ENCODE measurements at places on chromosomes 16 and 17.

- DNase-seq = no peak
Observed at GRCh38 chr16:17244872-17245551, 225.7 kb downstream of the XYLT1 start.

DNA sequence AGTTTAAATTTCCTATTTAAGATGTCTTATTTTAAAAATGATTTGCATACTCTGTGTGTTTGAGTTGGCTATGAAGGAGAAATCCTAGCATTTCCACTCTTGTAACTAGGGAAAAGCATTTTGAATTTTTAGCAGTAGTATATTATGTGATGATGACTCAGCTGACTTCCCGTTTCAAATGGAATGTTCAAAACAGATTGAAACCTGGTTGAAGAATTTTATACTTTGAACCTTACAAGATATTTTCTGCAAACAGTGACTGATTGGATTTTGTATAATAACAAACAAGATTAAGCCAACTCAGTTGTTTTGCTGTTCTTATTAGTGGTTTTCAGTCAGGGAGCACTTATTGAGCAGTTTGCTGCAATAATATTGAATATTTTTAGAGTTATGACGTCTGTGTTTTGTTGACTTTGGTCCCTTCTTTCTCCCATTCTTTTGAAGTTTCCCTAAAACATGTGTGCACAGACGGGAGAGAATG, 8.0 kb downstream of the TNRC6A start:
- peak; percentile 51 for DNase-seq

GRCh38 chr17:6374271-6374691, 60.6 kb downstream of the AIPL1 start:
- DNase-seq = no peak

GRCh38 chr17:4715063-4715744, 4.8 kb downstream of the ARRB2 start:
- no peak for DNase-seq

- DNase-seq = no peak
Observed at GRCh38 chr16:79077346-79077745, 523.2 kb downstream of the MAF start.

DNA sequence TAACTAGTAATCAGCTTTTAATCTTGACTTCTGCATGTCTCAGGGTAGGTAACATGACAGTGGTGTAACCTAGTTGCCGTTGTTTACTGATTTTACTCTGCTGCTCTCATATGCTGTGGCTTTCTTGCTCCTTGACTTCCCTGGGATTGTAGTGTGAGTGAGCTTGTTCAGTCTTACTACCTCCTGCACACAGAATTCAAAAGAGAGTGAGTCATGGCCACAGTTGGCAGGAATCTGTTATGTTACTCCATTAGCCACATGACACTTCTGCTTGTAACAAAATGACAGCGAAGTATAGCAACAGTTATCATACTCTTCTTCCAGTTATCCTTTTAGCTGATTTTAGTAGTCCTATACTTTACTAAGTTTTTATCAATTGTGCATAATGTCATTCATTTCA, 18.8 kb downstream of the TNRC6A start:
- peak; percentile 94 for DNase-seq

DNA sequence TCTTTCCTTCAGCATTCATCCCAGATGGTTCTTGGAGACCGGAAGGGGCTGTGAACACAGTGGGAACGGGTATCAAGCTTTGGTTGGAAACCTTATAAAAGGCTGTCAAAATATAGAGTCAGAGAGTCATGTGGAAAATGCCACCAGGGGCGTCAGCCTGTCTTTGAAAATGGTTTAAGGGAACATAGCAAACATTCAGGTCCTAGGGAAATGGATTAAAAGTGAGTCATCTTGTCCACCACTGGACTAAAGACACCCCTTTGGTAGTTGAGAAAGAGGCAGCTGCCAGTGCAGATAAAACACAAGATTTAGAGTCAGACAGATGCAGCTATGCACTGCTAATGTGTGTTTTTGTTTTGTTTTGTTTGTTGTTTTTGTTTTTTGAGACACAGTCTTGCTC, 47.8 kb upstream of the BCO1 start:
- peak; percentile 74 for DNase-seq

DNA sequence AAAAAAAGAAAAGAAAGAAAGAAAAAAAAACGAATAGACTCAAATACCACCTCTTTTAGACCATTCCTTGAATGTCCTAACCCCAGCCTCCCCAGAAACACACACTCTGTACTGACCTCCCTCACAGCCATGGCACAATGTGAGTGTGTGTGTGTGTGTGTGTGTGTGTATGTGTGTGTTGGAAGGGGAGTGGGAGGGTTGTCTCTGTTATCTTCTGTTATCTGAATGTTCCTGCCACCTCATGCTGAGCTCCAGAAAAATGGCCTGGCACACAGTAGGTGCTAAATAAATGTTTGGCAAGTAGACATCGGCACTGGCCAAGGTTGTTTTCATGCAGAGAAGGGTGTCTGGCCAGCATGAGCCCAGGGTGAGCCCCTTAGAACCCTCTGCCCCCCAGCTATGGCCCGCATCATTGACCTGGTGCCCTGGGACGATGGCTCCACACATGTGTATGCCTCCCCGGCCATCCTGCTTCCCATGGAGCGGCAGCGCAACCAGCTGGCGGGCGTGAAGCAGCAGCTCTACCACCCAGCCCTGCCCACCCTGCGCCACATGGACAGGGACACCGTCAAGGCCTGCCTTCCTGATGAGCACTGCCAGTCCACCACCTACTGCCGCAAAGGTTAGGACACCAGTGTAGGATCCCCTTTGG, 6.6 kb upstream of the CNGB1 start:
- DNase-seq = peak; percentile 9

GRCh38 chr16:88558457-88559442, 11.5 kb upstream of the ZC3H18 start:
- DNase-seq = peak; percentile 50

GRCh38 chr16:67676516-67676915, 9.9 kb downstream of the C16orf86 start:
- no peak for DNase-seq

DNA sequence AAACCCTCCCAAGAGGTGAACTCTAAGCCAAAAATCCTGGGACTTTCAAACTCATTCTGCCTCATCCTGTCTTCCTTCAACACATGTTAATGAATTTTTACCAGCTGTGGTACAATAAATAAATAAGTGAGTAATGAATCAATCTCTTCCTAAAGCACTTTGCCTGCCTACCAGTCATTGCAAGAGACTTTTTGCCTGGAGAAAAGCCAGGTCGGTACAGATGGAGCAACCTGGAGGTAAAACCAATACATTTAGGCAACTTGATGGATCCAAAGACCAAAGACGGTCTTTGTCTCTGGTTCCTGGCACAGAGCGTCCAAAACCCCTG, 324.2 kb downstream of the PMP22 start:
- DNase-seq = no peak

DNA sequence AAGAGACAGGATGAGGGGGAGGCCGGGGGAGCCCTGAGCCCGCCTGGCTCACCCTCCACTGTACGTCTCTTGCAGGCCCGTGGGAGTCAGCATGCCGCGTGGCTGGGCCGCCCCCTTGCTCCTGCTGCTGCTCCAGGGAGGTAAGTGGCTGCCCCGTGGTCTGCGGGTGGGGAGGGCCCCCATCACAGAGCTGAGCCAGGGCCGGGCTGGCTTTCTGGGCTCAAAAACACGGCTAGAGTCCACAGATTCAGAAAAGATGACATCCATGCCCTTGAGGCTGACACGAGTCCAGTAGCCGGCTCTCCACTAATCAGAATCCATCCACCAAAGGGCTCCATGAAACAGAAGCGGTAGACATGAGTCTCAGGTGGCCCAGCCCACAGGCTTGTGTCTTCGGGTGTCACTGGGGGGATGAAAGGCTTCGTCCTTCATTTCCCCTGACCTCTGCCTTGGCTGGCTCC, 28.0 kb downstream of the IL21R start:
- peak; percentile 16 for DNase-seq

- peak; percentile 62 for DNase-seq
Observed at GRCh38 chr16:68704232-68704867, 32.7 kb upstream of the CDH1 start.

GRCh38 chr16:49018259-49018931, 263.2 kb downstream of the CBLN1 start:
- DNase-seq = no peak

- DNase-seq = no peak
Observed at GRCh38 chr16:87794485-87795078, 28.8 kb upstream of the KLHDC4 start.

DNA sequence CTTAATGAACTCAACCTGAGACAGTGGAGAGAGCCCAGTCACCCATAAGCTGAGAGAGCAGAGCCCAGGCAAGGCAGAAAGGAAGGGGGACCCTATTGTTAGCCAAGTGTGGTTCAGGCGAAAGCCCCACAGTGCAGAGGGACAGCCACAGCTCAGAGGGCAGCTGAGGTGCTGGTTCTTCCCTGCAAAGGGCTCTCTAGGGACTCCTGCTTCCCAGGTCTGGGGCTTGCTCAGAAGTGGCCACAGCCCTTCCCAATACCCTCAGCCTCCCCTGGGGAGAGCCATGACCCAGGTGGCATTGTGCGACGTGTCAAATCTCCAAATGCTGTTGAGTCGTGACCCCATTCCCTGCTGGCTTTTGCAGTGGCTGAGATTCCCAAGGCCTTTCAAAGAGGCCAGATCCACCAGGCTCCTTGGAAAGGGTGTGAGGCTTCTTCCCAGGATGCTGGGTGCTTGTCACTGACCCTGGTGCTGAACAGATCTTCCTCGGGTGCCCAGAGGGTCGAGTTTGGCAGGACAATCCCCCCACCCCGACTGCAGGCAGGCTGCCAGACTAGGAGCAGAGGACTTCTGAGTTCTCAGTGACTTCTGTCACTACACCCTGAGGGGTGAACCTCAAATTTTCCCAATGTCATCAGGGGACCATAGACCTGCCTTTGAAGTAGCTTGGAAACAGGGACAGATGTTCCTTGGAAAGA, 2.5 kb upstream of the CCL17 start:
- no peak for DNase-seq

DNA sequence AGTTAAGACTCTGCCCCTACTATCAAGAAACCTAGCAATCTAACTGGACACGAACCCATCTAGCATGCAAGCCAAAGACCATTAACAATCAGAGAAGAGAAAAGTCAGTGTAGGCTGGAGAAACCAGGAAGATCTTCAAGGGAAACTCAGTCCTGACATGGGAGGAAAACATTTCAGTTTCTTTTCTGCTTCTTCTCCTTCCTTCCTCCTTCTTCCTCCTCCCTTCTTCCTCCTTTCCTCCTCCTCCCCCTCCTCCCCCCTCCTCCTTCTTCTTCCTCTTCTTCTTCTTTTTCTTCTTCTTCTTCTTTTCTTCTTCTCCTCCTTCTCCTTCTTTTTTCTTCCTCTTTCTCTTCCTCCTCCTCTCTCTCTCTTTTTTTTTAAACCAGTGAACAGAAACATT, 29.6 kb upstream of the SHISA9 start:
- no peak for DNase-seq

- peak; percentile 89 for DNase-seq
Observed at GRCh38 chr17:67994817-67995569, 1.3 kb downstream of the C17orf58 start.

- peak; percentile 61 for DNase-seq
Observed at GRCh38 chr16:51839727-51840462, 688.8 kb upstream of the SALL1 start.

GRCh38 chr16:78684030-78684611, 584.7 kb downstream of the WWOX start:
- DNase-seq = peak; percentile 95

DNA sequence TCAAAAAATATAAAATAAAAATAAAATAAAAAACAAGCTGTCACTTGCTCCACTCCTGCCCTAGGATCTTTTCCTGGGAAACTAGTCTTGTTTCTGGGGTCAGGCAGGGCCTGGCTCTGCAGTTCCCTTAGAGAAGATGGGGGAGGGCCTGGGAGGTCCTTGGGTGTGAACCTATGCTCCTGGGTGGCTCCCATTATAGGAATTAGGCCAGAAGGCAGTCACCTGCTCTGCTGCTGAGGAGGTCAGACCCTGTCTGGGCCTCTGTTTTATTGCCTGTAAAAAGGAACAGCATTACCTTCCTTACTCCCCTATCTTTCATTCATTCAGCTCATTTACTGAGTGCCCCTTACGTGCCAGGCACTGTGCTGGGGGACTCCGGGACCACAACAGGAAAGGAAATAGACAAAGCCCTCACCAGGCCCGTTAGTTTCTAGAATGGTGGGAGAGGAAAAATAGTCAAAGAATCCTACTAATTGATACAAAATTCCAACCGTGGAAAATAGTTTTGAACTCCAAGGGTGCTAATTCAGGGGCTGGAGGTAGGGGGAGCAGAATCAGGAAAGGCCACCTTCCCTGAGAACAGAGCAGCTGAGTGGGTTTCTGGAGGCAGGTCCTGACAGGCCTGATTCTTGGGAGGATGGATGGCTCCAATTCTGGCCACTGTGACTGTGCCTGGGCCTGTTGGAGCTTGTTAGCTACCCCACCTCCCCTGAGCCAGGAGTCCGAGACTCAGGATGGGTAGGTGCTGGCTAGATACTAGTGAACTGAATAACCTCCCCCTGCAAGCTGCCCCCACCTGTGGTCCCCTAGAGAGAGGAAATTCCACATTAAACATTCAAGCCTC, 1.3 kb upstream of the SLC46A1 start:
- no peak for DNase-seq

- no peak for DNase-seq
Observed at GRCh38 chr17:49269356-49269755, 38.8 kb upstream of the PHOSPHO1 start.

DNA sequence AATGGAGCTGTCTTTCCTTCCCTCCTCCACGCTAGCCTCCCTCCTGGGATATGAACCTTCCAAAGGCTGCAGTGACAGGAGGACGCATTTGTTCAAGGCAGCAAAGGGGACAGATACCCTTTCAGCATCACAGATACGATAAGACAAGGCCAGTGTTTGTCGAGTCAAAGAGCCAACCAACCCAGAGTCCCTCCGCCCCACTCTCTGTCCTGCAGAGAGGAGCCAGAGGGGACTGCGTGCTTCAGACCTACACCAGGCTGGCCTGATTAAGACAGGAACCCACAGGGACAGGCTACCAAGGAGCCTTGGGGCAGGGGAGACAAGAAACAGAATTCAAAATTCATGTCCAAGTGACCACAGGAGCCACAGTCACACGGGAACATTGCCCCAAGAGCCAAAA, 72.6 kb upstream of the CDH5 start:
- no peak for DNase-seq

DNA sequence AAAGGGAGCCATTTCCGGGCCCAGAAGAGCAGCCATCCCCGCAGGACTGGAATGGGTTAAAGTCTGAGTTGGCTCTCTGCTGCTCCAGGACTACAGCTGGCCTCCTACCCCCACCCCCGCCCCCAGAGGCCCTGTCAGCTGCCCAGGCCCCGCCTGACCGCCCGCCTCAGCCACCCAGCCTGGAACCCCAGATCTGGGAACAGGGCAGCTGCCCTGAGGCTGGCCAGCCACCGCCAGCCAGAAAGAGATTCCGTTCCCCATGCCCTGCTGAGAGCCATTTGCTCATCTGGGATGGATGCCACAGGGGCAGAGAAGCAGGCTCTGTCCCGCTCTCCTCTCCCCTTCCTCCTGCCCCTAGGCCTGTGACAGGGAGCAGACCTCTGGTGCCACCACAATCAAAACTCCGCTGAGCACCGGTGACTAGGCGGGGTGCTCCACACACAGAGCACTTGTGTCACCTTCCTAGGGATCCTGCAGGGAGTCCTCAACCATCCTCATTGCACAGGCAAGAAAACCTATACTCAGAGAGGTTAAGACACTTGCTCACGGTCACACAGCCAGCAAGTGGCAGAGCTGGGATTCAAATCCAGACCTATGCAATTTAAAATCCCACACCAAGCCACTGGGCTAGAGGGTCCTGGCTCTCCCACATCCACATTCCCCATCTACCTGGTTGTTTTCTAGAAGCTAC, 44.1 kb downstream of the ZNF423 start:
- no peak for DNase-seq

- peak; percentile 55 for DNase-seq
Observed at GRCh38 chr17:1203111-1203966, 23.6 kb upstream of the ABR start.
